Neural progenitor cell (in vitro differentiated cells): ENCODE measurements at places on chromosomes 1 and 21. TPM values are rescaled to one million over a fixed set of nuclear protein-coding genes. Genes with fewer than 3 reads are reported as not detected.

The OR6K3 gene
- not detected in 2 replicates for total RNA-seq

- DNase-seq, result peak; percentile 78
These were observed 112.5 kb downstream of the USH2A start for GRCh38 chr1:216310776-216311175.

- DNase-seq, result no peak
These were observed 12.5 kb downstream of the PODN start for GRCh38 chr1:53074313-53075154.

DNA sequence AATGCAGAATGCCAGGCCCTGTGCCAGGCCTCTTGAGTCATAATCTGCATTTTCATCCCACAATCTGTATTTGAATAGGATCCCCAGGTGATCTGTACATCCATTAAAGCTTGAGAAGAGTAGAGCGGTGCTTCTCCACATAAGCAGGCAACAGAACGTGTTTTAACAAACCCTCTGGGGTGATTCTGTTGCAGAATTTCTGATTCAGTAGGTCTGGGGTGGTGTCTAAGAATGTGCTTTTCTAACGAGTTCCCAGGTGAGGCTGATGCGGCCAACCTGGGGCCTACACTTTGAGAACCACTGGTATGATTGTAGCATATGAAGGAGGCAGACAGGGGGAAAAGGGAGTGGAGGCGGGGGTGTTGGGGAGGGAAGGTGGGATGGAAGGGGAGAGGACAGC is 78.4 kb upstream of the POU3F1 start:
- DNase-seq, result no peak

The PLA2G2C gene
- total RNA-seq, result not detected in 2 replicates

GRCh38 chr1:26696654-26697430 is 1.0 kb downstream of the ARID1A start:
- peak; percentile 61 for DNase-seq

DNA sequence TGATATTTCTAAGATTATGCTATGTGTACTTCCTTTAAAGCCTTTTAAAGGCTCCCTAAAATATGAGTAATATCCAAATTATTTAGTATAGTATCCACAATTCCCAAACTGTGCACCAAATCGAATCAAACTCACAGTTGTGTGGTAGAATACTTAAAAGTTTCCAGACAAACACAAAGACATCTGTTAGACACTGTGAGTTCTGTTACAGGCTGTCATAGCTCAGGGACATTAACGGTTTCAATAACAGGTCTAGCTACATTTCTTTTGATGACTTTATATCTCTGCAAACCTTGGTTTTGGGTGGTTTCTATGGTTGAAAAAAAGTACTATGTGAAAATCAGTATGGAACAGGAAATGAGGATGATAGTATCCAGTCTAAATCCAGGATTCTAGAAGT is 36.9 kb upstream of the NEK7 start:
- DNase-seq, result no peak

DNA sequence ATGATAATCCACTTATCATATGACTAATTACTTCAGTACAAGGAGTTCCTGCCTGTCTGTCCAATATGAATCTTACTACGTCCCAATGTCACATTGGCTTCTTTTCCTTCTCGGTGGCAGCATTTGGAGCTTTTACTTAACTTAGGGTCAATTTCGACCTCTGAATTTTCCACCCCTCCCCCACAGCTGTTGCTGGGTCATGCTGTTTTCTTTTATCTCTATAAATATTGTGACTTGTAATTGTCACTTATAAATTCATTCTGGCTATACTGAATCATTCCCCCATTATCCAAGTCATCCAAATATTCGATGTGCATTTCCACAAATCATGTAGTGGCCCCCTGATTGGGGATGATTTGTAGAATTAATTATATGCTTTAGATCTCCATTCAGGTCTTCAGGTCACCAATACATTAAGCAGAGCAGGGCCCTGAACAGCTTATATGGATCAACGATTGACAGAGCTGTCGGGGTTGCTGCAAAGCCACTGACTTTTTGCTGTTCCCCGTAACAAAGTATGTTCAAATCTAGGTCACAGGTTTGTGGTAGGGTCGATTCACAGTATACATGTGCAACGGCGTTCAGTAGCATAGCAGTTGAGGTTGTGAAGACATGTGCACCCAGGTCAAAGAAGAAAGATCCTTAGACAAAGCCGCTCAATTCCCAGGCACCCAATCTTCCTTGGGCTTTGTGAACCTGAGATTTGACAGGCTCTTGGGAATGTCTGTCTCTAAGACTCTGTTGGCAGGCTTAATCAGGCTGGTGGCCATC is 18.3 kb upstream of the RNU1-4 start:
- peak; percentile 1 for DNase-seq

GRCh38 chr1:229885568-229886495 is 181.2 kb upstream of the GALNT2 start:
- DNase-seq, result no peak

DNA sequence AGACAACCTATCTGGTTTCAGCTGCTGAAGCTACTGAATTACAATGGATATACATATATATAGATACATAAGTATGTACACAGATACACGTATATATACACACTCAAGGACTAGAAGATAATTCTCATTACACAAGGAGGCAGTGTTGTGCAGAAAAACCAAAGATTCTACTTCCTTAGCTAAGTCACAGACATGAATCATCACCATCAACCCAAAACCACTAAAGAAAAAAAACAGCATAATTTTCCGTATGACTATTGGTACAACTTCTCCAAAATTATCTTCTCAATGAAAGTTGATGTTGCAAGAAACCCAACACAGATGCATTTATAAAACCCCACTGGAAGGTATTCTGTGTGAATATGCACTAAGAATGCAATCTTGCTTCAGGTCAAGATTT is 36.8 kb upstream of the RPF1 start:
- peak; percentile 6 for DNase-seq

DNA sequence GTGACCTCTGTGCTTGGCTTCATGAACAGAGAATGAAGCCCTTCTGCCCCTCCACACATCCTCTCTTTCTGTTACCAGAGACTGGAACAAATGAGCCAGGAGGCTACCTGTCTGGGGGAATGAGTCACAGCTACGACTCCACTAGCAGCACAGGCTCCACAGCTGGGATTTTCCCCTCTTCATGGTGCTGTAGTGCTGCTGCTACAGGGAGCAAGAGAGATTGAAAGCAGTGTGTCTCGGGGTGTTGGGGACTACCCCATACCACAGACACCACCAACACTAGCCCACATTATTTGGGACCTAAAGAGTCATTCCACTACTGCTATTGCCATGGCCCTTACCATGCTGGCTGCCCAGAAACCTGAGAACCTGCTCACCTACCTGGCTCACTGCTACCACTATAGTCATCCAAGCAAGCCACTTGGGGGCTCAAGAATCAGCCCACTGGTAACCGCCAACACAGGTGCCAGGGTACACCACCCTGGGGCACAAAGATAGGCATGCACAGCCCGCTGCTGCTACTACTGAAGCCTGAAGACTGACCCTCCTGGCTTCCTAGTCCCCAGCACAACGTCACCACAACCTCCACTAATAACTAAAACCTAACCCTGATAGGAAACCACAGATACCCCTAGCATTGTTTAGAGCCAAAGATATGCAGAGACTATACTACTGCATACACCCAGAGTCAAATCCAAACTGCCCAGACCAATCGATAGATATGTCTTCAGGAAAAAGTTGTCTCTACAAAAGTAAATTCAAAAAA is 17.7 kb downstream of the CD1E start:
- DNase-seq, result no peak

DNA sequence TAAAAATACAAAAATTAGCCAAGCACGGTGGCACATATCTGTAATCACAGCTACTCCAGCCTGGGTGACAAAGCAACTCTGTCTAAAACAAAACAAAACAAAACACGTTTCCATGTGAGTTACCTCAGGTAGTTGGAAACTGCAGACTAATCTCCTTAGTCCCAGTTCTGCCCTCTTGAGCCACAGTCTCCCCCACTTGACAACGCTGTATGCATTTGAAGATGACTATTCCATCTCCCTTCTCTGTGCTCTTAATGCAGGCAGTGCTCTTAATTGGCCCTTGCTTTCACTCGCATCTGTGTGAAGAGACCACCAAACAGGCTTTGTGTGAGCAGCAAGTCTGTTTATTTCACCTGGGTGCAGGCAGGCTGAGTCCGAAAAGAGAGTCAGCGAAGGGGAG is 19.6 kb upstream of the DHCR24 start:
- DNase-seq, result no peak

GRCh38 chr1:30887485-30888315 is 20.9 kb downstream of the SDC3 start:
- DNase-seq, result no peak

- DNase-seq, result no peak
These were observed 210.8 kb downstream of the COL11A1 start for GRCh38 chr1:102897557-102897956.

The LAMTOR5 gene
- total RNA-seq, result 34.4 and 46.8 TPM in 2 replicates
